Progenitor cell of endocrine pancreas (in vitro differentiated cells): ENCODE measurements at places on chromosomes 3 and 15.

- peak; percentile 35 for DNase-seq
These were observed 514 bp downstream of the IGF2BP2 start for GRCh38 chr3:185824051-185825005.

- no peak for DNase-seq
These were observed 184.2 kb upstream of the PDZRN3 start for GRCh38 chr3:73808862-73809509.

DNA sequence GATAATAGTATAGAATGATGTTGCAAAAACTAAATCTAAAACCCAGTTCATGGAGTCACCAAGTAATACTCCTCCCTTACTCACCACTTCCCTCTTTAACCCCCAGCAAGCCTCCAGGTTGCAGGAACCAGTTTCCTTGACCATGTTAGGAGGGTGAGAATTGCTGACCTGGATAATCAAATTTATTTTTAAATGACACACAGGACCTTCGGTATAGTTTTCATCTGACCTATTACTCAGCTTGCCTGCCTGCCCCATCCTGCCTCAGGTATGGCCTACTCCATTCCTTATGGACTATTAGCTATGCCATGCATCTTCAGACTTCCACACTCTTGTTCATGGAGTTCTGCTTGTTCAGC, 883 bp downstream of the RTP4 start:
- no peak for DNase-seq

GRCh38 chr15:71448688-71449114, 333.4 kb downstream of the THSD4 start:
- peak; percentile 42 for DNase-seq

DNA sequence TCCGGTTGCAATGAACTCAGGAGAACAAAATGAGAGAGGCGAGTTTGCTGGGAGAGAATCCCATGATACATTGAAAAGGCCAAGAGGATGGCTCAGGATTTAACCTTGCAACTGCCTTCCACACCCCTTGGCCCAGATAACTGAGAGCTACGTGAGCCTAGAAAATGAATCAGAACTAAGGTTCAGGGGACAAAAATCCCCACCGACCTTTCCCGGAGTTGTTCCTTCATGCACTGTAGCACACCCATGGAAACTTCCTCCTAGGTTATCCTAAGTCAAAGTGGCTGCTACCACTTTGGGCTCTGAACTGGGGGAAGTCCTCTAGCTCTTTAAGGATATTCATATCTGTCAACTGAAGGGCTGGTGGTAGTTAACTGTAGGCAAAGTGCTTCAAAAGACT, 58.3 kb upstream of the SLC4A7 start:
- DNase-seq = no peak

DNA sequence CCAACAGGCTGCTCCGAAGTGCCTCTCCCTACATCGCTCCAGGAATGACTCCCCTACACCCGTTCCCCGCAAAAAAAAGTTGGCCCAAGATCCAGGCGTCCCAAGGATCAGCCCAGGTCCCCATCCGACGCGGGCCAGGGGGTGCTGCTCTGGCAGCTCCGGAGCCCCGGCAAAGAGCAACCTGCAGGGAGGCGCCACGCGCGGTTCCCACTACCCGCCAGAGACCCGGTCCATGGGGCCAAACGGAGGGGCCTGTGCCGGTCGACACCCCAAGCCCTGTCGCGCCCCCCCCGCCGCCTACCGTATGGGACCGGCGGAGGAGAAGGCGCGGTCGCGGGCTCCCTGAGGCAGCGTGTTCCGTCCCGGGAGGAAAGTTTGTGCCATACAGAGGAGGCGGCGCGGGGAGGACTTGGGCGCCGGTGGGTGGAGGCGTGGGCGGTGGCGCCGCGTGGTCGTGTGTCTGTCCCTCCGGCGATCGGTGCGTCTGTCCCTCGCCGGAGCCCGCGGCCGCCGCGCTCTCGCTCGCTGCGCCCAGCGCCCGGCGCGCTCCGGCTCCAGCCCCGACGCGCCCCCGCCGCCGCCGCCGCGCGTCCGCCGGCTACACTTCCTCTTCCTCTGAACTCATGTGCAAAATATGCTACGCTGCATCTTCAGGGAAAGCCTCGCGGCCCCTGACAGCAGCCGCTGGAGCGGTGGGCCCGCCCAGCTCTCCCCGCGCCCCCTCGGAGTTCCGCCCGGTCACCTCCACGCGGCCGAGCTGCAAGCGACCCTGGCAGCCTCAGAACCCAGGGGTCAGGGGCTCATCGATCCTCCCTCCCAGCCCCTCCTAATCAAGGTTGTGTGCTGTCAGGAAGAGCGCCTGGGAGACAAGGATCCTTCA, at the start of gene RFTN1:
Gene RFTN1, minus strand, starts transcription at position 559 of the 880 bp plus-strand sequence. CDS start 19,830 bp downstream, outside the sequence.
- DNase-seq = peak; percentile 14

- DNase-seq = no peak
These were observed 51.4 kb downstream of the CORO2B start for GRCh38 chr15:68630211-68630555.

GRCh38 chr3:174859114-174859735, at the start of gene NAALADL2:
Gene NAALADL2, plus strand, starts transcription at chr3:174859334.
- no peak for DNase-seq

- DNase-seq = no peak
These were observed 99.6 kb upstream of the PRR23E start for GRCh38 chr3:127093312-127093711.

- DNase-seq = no peak
These were observed 114.8 kb downstream of the FILIP1L start for GRCh38 chr3:99999536-99999935.
